ENCODE measurements at places on chromosomes 3 and 15.

DNA sequence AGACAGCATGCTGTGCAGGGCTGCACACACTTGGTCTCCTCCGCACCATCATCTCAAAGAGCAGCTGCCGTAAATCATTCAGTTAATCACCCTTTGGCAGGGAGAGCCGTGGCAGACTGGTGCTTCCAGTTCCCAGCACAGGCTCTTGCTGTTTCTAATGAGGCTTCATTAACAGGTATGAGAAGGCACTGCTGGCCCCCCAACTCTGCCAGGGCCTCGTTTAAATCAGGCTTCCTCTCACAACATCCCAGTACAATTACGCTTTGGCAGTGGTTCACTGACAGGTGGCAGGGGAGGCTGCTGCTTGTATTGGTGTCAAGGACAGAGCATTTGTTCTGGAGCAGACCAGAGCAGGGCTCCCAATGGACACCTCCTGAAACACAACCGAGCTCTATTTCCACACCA is 77.1 kb downstream of the BFSP2 start:
- DNase-seq, result peak; percentile 97

DNA sequence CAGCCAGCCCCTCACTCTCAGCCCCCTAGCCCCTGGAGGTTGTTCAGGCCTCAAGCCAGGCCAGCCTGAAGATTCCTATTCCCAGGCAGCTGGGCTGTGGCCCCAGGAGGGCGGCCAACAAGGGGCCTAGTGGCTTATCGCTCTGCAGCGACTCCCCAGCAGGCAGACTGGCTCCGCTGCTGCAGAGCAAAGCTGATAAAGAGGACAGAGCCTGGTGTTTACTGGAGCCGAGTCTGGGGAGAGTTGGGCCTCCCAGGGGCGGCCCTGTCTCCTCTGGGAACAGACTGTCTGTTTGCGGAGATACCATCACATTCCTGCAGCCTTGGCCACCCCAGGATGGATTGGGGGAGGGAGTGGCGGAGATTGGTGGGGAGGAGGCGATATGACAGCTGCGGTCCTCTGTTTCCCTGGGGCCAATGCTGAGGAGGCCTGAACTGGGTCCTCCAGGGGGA is 22.4 kb upstream of the SMAD6 start:
- no peak for DNase-seq

DNA sequence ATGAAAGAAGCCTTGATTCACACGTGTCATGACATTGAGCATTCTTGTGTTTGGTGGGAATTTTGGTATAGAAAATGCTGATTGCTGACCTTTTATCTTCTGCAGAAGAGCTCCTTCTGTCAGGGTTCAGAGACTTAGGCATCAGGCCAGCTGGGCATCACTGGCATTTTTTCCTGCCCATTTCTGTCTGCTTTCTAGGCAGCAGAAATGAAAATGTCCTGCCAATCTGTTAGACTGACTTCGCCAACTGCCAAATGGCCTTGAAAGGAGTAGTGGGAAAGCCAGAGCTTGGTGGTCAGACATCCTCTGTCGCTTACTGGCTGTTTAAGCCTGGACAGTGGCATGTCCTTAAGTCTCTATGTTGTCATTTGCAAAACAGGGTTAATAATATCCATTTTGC is 57.4 kb downstream of the EEFSEC start:
- DNase-seq, result no peak

- DNase-seq, result no peak
Observed at GRCh38 chr3:149547413-149547812, 72.9 kb downstream of the TM4SF4 start.

- no peak for DNase-seq
Observed at GRCh38 chr3:100149130-100149529, 34.8 kb upstream of the FILIP1L start.

DNA sequence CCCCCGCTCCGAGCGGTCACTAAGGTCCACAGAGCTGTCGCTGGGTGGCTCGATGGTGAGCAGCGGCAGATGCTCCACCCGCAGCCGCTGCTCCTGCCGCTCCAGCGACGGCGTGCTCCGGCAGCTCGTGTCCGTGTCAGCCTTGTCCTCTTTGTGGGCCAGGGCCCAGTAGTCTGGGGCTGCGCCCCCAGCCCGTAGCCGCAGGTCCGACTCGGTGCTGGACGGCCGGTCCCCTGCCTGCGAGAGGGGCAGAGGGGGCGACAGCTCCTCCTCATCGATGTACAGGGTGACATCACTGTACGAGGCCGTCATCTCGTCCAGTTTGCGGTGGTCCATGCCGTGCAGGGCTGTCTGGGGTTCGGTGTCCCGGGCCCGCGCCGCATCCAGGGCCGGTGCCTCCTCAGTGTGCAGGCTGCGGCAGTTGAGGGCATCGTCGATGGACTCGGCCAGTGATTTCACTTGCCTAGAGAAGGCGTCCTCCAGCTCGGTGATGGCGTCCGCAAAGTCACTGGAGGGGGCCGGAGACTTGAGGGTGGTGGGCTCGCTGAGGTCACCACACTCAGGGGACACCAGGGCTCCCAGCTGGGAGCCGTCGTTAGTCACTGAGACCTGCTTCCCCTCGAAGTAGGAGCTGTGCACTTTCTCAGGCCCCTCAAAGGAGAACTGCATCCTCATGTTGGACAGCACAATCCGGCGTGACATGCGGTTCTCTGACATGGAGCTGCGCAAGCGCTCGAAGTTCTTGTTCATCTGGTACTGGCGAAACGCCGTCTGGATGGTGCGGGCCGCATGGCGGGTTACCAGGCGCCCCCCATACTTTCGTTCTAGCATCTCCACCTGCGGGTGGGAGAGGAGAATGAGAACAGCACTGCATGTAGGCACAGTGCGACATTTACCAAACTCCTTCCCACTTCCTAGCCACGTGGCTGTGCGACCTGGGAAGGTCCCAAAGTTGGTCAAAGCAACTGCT is 94.8 kb upstream of the RPL32 start:
- no peak for DNase-seq

GRCh38 chr3:157135671-157136396 is 24.1 kb downstream of the CCNL1 start:
- DNase-seq, result no peak

- no peak for DNase-seq
Observed at GRCh38 chr3:122060040-122060698, 5.0 kb downstream of the CD86 start.

- no peak for DNase-seq
Observed at GRCh38 chr3:151964743-151965142, 91.3 kb downstream of the SUCNR1 start.

DNA sequence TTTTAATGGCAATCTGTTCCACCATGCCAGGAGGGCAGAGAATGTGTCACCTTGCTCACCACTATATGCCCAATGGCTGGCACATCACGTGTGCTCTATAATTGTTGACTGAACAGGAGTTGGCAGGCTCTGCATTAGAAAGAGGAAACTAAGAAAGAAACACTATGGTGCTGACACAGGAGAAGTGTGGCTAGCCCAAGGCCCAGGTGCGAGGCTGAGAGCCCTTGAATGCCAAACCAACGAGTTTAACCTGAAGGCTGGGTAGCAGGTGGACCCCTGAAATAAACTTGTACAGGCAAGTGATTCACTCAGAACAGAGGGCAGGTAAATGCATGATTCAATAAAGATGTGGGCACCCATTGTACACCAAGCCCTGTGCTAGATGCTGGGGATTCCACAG is 2.4 kb downstream of the CHCHD4 start:
- no peak for DNase-seq
